ENCODE measurements at places on chromosomes 5 and 9. TPM values are rescaled to one million over a fixed set of nuclear protein-coding genes. Genes with fewer than 3 reads are reported as not detected.
A peak's percentile ranks its signal among the peaks of the same experiment; 100 is the strongest.

GRCh38 chr5:17154211-17154996, 63.0 kb upstream of the BASP1 start:
- no peak for DNase-seq

Gene IL3
- not detected for total RNA-seq

GRCh38 chr5:74875994-74876791, 10.0 kb upstream of the FAM169A start:
- DNase-seq = no peak

Gene LAMC3
- total RNA-seq = 17.8 TPM

Gene TNC
- 437 TPM for total RNA-seq

GRCh38 chr5:146924132-146924531, 45.6 kb upstream of the PPP2R2B start:
- no peak for DNase-seq

DNA sequence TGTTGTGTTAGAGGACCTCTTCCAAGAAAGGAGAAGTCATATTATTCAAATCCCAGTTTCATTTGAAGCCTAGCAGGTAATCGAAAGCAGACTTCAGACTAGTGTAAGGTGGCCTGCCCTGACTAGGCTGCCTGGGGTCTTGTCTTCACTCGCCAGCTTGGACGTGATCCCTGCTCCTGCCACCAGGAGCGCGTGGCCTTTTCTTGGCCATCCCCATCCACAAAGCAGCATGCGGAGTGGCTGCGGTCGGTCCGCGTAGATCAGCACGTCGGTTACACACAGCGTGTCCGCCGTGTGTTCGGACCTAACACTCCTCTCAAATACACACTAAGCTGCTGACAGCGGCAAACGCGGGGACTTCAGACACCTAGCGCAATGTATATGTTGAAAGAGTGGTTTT, 37.3 kb downstream of the CFAP77 start:
- DNase-seq = no peak

GRCh38 chr9:119526698-119527097, 157.5 kb upstream of the BRINP1 start:
- DNase-seq = no peak

- peak; percentile 2 for DNase-seq
Measured at GRCh38 chr5:130479045-130479804, 575.0 kb downstream of the CHSY3 start.

DNA sequence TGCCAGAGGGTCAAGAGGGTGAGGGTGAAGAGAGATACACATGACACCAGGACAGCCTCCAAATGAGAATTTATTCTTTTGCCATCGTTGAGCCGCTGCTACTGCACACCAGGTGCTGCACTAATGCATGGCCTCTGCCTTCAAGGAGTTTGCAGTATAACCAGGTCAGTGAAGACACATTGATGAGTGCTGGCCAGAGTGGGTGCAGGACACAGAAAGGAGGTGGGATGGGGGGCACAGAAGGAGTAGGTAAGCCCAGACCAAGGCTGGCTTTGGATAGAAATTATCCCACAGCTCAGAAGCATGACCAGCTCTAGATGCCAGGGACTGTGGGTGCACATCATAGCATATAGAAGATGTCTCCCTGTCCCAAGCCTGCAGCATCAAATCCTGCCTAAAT, 38.0 kb downstream of the FOXI1 start:
- no peak for DNase-seq

DNA sequence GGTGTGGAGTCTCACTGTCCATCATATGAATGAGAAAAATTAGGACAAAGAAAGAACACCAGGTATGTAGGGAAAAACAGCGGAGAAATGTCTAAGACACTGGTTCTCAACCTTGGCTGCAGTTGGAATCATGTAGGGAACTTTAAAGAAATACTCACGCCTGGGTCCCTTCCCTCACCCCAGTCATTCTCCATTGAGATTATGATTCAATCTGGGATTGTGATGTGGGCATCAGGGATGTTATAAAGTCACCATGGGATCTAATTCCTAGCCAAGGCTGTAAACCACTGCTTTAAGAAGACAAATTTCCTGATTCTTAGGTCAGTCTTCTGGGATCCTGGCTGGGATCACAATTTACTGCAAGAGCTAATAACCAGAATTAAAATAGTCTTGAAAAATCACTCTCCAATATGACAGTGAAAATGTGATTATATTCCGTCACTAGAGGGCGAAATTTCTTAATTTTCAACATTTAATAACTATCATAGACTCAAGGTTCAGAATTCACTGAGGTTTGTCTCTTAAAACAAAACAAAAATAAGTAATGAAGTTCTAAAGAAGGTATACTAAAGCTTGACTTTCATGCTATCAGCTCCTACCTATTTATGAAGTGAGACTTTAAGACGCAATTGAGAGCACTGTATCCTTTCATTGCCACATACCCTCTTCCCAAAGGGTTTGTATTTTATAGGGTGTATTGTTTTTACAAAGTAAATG, 60.5 kb downstream of the GLDC start:
- peak; percentile 28 for DNase-seq

Gene FBXW2
- 65.0 TPM for total RNA-seq

GRCh38 chr9:124735121-124735520, 36.0 kb downstream of the NR6A1 start:
- no peak for DNase-seq

GRCh38 chr9:137116728-137117127, 2.2 kb upstream of the DPP7 start:
- peak; percentile 82 for DNase-seq

DNA sequence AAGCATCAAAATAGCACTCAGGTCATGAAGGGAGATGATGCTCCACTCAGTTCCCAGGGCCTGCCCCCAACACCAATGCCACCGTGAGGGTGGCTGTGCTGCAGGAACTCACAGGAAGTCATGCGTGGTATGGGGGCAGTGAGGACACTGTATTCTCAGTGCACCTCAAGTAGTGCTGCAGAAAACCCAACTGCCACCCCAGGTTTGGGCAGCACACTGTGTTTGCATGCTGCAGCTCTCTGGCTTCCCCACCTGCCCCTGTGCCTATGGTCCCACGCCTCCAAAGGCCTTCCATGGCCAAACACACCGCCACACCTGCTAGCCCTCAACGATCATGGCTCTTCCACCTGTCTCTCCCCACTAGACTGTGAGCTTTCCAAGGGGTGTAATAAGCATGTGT, 14.3 kb downstream of the LHFPL2 start:
- no peak for DNase-seq

DNA sequence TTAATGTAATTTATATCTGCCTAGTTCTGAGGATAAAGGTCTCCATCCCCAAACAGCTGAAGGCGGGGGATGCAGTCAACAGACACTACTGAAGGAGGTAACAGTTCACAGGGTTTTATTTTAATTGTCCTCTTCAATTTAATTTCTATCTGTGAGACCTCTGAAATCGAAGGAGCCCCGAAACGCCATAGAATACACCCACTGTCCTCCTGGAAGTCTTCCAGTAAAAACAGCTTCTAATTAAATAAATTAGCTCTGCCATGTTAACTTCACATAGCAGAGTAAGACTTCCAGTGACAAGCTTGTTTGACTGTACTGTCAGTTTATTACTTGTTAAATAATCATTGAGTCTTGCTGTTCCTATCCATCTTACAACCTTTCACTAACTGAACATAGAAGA, 193.5 kb downstream of the SEC61B start:
- no peak for DNase-seq

Gene TTC16
- 0.24 TPM for total RNA-seq

Gene ODF2
- 16.6 TPM for total RNA-seq

DNA sequence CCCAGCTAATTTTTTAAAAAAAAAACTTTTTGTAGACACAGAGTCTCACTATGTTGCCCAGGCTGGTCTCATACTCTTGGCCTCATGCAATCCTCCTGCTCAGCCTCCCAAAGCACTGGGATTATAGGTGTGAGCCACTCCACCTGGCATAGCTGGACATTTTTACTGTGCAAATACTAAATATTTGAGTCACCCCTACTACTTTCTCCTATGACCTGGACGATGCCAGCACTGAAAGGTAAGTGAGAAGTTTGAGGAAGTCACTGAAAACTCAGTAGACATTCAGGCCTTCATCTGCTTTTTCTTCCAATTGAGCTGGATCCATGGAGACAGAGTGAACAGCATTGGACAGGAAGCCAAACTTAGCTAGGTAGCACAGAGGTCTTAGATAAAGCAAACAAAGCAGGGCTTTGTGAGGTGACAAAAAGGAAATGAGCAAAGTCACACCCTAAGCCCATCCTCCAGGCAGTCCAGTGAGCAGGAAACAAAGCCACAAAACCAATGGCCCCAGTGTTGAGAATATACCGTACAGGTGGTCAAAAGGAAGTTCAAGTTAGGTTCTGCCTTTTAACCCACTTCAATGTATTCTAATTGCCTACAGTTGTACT, 192.6 kb upstream of the RASA1 start:
- no peak for DNase-seq

Gene NEURL1B
- total RNA-seq = 14.0 TPM

DNA sequence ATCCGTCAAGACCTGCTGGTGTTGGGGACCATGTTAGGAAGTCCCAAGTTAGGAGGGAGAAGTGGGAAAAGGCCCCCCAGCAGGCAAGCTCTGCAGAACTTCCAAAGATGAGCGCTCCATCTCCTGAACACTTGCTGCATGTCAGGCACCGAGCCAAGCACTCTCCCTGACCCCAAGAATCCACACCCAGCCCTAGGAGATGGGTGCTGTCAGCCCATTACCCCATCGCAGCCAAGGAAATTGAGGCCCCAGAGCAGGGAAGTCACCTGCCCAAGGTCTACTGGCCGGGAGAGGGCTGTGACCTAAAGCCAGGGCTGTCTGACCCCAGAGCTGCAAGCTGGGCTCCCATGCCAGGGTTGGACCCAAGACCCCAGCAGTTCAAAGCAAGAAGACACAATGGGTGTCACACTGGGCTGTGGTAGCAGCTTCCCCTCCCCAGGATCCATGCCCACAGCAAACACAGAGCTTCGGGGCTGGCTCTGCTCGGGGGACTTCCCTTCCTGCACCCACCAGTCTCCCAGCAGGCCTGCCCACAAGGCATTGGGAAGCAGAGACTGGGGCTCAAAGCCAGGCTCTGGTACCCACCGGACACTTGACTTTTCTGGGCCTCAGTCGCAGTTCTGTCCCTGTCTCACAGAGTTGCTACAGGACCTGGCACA, 13.5 kb downstream of the EEIG1 start:
- no peak for DNase-seq

DNA sequence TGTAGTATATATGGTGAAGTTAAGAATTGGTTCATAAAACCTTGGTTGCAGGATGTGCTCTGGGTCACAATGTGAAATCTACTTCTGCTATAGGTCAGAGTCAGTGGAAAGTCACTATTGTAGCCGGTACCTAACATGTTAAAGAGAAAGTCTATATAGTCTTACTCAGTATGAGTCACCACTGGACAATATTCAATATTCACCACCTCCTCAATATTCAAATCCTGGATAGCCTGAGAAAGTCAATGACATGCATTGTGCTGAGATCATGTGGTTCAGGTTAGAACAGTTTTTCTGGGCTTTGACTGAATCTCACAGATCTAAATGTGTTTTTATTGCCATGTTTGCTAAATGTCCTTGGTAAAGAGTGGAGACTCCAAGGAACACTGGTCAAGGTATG, 108.8 kb downstream of the HMHB1 start:
- no peak for DNase-seq

Gene QRFP
- total RNA-seq = 0.48 TPM

DNA sequence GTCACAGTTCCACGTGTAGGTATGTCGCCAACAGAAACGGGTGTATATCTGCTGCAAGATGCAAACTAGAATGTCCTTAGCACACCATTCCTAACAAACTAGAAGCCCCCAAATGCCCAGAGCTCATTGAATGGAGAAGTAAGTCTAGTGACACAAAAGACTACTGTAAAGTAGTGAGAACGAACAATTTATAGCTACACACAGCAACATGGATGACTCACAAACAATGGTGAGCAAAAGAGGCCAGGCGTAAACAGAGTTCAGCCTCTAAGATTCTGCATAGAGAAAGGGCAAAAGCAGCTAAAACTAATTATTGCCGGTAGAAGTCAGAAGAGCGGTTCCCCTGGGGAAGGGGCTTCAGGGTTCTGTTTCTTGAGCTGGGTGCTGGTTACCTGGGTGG, 74.7 kb downstream of the AMBP start:
- no peak for DNase-seq

GRCh38 chr9:130512199-130512598, 67.2 kb upstream of the FUBP3 start:
- DNase-seq = no peak

Gene TPPP
- total RNA-seq = 1.9 TPM

DNA sequence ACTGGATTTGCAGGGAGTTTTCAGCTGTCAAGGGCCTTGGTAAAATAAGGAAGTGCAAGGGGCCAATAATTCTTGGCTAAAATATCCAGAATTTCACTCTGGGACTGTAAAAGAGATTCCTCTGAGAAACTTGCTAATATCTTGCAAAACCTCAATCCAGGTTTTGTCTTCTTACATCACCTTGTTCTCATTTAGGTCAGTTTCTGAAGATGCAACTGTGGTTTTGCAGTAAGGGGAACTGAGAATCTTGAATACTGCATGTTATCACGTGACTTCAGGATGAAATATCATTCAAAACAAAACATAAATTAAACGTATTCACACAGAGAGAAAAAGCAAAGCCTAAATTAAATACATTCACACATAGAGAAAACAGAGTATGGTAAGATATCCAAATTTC, 35.0 kb upstream of the RIC1 start:
- no peak for DNase-seq

DNA sequence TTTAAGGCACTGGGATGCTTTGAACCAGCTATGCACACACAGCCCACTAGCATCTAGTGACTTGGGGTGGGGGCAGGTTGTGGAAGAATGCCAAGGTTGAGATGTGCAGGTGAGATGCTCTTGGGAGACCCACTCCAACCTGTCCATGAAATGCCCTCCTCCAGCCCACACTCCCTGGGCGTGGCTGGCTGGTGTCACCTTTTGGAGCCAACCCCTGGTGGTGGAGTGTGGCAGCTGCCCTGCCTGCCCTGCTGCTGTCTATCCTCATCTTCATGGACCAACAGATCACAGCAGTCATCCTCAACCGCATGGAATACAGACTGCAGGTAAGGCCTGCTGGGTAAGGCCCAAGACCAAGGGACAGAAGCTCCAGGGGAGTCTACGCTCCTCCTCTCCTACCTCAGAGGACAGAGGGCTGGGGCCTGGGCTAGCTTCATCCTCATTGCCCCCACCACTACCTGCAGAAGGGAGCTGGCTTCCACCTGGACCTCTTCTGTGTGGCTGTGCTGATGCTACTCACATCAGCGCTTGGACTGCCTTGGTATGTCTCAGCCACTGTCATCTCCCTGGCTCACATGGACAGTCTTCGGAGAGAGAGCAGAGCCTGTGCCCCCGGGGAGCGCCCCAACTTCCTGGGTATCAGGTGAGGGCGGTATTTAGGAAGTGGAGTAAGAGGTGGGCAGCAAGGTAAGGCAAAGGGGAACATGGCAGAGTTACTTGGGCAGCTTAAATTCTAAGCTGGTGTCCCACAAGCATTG, 7.4 kb downstream of the SLC4A9 start:
- no peak for DNase-seq

DNA sequence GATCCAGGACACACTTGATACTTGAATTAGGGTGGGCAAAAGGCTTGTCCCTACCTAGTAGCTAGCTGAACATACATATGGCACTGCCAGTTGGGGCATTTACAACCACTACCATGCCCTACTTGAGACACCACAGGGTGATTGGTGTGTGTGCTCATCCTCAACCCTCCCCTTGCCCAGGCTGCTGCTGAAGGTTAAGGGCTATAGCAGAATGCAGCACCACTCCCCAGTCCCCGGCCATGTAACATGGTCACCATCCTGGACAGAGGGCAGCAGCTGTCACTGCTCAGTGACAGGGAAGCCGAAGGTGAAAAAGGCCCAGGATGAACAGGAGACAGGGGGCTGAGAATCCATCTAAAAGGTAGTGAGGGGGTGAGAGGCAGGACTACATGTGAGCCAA, 273.9 kb upstream of the SGCD start:
- no peak for DNase-seq

- peak; percentile 61 for DNase-seq
Measured at GRCh38 chr5:122311961-122312590, at the start of gene SNCAIP. SNCAIP (plus strand) TSS chr5:122312237; CDS start chr5:122391135, 78,898 bp downstream.

All from umbilical cord (tissue), 2 donors.